ENCODE measurements at places on chromosomes 11 and 22.

GRCh38 chr11:55367674-55368073 is at the start of gene OR4A15:
Gene OR4A15, plus strand, starts transcription at chr11:55367974. Its CDS starts 0 bp downstream, at chr11:55367974.
- DNase-seq: no peak

DNA sequence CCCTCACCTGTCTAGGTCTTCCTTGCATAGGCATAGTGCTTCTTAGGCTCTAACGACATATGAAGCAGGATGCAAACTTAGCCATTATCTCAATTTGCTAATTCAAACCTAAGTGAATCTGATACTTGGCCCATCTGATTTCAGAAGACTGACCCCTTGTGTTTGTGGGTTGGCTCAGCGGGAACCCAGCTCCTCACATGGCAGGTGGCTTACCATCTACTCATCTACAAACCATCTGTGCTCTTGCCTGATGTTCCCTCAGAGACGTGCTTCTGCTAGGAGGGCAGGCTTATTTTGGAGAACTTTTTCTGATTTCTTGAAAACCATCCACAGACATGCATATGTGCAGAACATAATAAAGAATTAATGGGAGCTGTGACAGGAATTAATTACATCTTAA is 15.2 kb downstream of the ELMOD1 start:
- DNase-seq: no peak

DNA sequence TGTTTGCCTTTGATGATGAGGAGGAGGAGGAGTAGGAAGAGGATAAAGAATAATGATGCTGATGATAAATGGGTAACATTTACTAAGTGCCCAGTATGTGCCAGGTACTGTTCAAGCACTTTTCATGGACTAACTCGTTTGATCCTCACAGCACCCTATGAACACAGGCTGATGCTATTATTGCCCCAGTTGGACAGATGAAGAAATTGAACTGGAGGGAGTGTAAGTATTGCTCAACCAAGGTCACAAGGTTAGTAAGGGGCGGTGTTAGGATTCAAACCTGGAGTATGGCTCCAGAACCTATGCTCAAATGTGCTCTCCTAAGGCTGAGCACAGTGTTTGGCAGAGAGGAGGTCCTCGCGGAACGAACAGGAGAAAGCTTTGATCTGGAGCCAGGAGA is 78.6 kb downstream of the SYN3 start:
- DNase-seq: no peak

- no peak for DNase-seq
Measured at GRCh38 chr11:73531386-73531785, 66.5 kb downstream of the FAM168A start.
